ENCODE measurements at places on chromosomes 6 and 20.

DNA sequence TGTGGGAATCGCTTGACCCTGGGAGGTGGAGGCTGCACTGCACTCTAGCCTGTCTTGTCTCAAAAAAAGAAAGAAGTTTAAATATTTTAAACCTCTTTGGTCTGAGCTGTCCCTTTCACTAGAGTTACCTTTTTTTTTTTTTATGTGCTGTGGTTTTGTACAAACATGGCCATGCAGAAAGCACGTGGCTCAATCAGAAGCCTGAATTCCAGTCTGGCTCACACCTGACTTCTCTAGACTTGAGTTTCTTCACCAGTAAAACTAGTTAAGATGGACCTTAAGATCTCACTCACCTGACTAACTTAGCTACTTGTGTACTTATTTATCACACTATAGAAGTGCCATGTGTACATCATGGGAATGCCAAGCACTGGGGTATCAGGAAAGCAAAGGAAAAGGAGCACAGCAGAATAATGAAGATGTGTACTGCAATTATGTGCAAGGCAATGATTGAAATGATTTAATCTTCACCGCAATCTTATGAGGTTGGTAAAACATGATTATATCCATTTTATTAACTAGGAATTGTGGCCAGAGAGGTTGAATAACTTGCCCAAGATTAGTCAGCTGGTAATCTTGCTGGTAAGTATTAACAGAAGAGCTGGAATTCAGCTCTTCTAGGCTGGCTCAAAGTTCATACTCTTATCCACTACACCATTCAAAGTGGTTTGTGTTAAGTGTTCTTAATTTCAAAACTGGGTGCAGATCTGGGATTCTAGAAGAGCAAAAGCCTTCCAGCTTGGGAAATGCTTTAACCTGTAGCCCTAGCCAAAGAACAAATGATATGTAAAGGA lies 10.7 kb downstream of the HMGN3 start:
- DNase-seq: no peak

DNA sequence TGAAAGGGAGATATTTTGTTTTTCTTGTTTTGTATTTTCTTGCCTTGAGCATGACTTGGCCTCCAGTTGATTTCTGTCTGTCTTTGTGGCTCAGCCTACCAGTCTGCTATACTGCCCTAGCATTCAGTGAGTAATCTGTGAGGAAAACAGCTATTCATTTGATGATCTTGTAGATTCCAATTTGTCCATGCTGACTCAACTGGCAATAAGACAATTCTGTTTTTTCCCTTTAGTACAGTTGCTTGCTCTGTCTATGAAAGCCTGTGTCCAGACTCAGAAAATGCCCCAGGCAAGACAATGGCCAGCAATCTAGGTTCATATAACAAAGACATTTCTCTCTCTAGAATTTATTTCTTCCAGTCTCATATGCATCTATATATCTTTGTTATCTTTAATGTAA lies 10.9 kb upstream of the SOX4 start:
- no peak for DNase-seq

- no peak for DNase-seq
These were observed 482.5 kb downstream of the QKI start for GRCh38 chr6:163897030-163897429.

DNA sequence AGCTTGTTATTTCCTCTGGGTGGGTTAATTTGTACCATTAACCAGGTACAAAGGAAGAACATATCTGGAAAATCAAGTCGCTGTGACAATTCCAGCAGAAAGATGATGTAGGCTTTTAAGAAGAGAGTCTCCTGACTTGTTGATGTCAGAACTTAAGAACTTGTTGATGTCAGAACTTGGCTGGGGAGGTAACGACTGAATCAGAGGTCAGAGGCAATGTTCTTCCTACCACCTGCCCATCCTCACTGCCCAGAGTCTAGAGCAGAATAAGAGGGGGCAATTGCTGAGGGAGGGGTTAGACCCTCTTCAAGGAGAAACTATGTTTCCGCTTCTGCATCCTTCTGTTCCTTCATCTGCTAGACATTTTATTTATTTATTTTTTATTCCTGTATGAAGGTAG lies 18.9 kb downstream of the MLIP start:
- no peak for DNase-seq

DNA sequence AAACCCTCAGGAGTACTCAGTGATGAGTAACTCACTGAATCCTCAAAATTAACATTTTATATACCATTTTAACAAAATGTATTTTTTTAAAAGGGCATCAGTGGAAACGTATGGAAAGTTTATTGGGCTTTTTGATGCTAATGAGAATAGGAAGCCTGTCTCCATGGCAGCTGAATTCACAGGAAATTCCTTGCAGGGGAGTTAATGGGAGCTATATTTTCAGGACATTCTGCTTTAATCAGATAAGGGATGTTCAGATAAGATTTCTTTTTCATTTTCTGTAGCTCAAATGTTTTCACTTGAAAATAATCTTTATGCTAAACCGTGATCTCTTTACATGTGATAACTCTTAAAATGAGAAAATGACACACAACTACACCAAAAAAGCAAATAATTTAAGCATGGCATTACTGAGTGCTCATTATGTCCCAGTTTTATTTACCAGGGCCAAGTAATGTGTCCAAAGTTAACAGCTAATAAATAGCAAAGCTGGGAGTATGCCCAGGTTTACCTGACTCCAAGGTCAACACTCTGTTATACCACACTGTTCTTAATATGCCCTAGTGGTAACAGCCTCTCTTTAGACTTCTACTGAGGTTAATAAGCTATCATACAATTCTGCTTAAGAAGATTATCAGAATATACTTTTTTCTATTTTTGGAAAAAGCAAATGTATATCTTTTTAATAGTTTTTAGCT lies 348.1 kb downstream of the GRIK2 start:
- DNase-seq: no peak

DNA sequence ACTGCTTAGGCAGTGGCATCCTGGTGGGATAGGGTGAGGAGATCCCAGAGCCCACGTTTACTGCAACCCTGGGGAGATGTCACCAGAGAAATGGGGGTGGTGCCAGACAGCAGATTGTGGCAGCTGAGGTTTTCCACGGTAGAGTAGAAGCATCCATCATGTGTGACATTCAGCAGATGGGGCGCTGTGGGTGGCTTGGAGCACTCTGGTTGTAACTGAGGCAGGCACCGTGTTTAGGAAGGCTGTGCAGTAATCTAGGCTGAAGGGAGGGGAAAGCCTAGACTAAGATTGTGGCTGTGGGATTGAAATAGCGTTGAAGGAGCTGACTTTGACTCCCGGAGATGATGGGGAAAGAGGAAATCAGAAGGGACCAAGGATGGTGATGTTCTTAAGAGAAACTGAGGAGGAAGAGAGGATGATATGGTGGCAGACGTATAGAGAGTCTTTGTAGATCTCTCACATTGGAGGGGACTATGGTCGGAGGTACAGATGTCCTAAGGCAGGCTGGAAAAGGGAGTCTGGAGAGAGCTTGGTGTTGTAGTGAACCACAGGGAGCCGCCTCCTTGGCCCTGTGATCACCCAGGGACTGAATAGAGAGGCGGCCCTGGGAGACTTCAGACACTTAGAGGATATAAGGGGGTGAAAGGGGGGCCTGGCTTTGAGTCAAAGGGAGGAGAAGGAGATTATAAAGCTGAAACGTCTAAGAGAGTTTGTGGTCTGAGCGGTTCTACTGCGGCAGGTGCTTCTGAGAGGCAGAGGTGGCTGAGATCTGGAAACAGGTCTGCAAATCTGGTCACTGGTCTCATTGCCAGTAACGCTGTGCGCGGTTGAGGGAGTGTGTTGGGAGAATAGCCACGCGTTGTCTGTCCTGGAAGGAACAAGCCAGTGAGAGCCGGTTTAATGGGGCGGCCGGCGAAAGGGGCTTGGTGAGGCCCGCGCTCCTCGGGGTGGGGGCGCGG lies 792 bp upstream of the MICA start:
- no peak for DNase-seq

DNA sequence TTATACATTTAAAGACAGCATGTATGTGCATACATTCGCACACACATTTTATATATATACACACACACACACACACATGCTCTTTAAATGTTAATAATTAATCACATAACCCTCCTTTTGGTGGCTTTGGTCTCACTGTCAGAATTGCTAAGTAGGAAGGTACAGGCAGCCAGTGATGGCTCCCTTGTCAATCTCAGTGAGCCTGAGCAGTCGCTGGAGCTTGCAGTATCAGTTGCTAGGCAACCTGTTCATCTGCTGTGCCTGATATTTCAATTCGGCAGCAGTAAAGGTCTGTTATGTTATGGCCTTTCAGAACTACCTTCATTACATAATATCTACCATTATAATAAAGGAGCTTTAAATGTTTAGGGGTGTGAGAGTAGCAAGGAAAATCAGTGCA lies 374.3 kb downstream of the LMBRD1 start:
- DNase-seq: no peak

DNA sequence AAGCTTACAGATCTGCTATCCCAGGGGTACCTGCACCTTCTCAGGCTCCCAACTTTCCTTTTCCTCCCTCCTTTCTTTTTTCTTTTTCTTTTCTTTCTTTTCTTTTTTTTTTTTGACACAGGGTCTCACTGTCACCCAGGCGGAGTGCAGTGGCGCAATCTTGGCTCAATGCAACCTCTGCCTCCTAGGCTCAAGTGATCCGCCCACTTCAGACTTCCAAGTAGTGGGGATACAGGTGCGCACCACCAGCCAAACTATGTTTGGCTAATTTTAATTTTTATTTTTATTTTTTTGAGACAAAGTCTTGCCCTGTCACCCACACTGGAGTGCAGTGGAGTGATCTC lies 36.0 kb downstream of the PIM1 start:
- no peak for DNase-seq

- no peak for DNase-seq
These were observed 270.4 kb upstream of the CITED2 start for GRCh38 chr6:139644821-139645220.

DNA sequence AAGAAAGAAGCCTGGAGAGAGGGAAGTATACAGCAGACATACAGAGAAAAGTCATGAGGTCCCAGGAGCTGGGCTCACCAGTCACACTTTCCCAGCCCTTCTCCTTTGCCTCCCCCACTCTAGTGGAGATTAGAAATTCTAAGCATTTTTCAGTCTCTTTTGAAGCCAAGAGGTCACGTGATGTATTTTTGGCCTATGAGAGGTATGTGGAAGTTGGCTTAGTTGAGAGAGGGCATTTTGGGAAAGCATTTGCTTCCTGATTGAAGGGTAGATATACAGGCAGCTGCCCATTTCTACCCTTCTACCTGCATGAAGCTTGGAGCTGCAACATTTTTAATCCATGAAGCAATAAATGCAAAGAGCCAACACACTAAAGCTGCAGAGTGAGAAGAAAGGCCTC lies 106.0 kb upstream of the TNFAIP3 start:
- no peak for DNase-seq

DNA sequence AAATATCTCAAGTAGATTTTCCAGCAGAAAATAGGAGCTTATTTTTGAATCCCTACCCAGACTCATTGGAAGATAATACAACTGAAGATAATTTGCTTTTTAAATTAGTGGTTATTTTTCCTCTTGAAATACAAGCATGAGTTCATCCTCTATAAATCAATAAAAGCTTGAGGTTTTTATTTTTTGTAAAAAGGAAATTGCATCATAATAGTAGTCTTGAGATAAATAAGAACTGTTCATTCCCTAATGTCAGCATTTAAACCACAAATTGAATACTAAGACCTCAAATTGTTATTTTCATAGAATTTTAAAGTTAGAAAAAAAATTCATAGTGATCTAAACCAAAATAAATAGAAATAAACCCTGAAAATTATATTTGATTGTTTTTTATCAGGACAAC lies 719.1 kb downstream of the CD109 start:
- no peak for DNase-seq

GRCh38 chr6:139829576-139829975 lies 455.1 kb upstream of the CITED2 start:
- DNase-seq: no peak

DNA sequence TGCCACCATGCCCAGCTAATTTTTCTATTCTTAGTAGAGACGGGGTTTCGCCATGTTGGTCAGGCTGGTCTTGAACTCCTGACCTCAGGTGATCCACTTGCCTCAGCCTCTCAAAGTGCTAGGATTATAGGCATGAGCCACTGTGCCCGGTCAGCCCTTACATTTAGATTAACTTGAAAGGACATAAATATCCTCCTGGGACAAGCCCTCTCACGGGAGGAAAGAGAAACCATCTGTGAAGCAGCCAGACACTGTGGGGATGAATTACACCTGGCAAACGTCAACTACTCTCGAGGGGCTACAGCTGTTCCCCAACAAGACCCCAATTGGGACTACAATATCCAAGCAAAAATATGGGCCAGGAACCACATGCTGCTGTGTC lies 32.7 kb upstream of the SAMHD1 start:
- no peak for DNase-seq

DNA sequence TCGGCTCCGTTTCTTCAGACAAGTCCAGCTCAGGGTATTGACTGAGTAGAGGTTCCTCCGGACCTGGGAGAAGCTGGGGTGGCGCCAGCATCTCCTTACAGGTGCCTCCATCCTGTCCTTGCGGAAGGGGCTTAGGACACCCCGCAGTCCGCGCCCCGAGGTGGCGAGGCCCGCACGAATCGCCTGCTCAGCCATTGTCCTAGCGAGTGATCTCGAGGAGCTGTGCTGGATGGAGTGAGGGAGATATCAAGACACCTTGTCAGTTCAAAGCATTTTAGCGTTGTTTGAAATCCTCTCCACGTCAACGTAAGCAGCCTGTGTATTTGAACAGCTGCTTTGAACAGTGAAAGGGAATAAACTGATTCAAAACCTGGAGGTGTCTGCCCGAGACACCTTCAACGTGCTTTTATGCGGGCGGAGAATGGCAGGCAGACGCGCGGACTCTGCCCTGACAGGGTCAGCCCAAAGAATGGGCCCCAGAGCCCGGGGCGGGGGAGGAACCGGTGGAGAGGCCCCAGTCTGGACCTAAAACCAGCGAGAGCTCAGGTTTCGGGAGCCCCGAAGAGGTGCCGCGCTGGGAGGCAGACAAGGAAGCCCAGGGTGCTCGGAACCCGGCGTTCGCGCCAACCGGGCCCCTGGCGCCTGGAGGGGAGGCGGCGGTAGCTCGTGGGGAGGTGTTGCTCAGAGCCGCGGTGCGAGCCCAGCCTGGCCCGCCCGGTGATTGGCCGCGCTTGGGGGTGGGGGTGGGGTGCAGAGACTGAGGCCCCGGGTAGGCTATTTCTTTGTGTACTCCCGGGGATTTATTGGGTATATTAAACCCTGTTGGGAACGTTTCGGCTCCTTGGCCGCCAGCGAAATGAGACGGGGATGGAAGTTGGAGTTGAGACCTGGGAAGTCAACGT lies 3.1 kb upstream of the POU3F2 start:
- no peak for DNase-seq

DNA sequence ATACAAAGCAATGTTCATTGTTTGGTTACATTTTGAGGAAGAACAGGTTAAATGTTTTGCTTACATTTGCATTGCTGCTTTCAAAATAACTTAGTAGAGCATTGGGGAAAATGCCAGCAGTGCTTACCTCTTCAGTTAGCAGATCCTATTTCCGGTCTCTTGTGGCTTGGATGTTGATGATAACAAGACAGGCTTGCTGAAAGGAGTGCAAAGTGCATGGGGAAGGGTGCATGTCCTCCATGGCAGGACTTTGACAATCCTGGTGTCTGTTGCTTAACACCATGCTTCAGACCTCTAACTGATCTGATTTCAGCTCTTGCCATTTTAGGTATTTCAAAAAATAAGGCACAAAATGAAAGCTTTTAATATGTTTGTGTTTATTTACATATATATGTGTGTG lies 21.1 kb downstream of the TPD52L1 start:
- DNase-seq: no peak

All from activated CD4-positive, alpha-beta T cell treated with anti-CD3 and anti-CD28 coated beads for 1 hour (primary cell).